ENCODE measurements at places on chromosomes 1 and 21. TPM values are rescaled to one million over a fixed set of nuclear protein-coding genes. Genes with fewer than 3 reads are reported as not detected.

- no peak for DNase-seq
Observed at GRCh38 chr1:156423422-156424352, 54.7 kb downstream of the RHBG start.

- no peak for DNase-seq
Observed at GRCh38 chr1:169146576-169147214, 40.2 kb downstream of the ATP1B1 start.

GRCh38 chr1:222247811-222248310 lies 300.0 kb downstream of the HHIPL2 start:
- no peak for DNase-seq

DNA sequence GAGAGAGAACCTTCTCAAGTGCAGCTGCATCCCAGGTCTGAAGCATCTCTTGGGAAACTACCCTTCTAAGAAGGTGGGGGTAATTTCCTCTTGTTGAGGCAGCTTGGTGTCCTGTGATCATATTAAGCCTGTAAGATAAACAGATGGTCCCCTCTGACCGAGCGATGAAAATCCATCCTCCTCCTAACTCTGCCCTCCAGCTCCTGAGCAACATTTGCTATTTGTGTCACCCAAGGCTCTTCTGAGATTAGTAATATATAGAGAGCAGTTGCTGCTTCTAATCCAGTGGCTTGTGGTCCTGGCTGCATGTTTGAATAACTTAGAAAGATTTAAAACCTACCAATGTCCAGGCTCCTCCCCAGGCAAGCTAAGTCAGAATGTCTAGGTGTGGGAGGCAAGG lies 123.7 kb downstream of the DISC1 start:
- no peak for DNase-seq

KCNE1 gene
- total RNA-seq: 4.7 TPM

NAV1 gene
- 58.0 TPM for total RNA-seq

All from heart left ventricle (tissue), 16 donors.